ENCODE measurements at places on chromosomes 1 and 21. TPM values are rescaled to one million over a fixed set of nuclear protein-coding genes. Genes with fewer than 3 reads are reported as not detected.

DNA sequence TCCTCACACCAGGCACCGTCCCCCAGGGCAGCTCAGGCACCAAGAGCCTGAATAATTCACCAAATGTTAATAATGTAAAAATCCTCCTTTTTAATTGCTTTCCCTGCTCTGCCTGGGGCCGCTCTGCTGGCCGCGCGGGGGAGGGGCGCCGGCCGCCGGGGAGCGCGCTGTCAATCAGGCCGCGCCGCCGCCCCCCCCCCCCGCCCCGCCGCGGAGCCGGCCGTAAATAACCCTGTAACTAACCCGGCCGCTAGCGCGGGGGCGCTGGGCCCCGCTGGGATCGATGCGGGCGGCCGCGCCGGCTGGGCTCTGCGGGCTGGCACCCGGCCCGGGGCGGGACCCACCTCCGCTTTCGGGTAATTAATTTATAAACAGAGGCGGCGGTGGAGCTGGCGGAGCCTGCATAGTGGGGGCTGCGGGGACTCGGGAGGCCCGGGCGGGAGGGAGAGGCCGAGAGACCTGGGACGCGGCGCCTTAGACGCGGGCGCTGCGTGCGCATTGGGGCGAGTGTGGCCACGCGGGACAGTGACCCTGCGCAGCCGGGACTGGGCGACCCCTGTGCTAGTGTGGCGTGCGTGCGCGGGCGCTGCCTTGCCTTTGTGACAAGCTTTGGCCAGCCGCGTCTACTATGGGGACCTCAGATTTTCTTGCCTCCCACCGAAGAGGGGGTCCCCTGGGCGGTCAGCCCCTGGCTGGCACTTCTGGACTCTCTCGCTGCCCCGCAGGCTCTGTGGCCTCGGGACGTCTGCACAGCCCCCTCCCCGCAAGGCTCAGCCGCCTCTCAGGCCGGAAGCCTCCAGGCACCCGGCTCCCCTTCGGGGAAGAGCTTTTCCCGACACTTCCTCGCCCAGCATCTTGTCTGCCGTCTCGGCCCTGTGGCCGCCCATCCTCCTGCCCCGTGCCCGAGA lies 16.6 kb downstream of the SAMD11 start:
- peak; percentile 92 for DNase-seq

LAX1 gene
- not detected for total RNA-seq

RIT1 gene
- 73.8 TPM for total RNA-seq

ANKRD65 gene
- not detected for total RNA-seq

SV2A gene
- total RNA-seq, result 16.6 TPM

GRCh38 chr1:44661781-44662682 lies 12.2 kb downstream of the TMEM53 start:
- no peak for DNase-seq

ZBTB8OS gene
- 92.2 TPM for total RNA-seq

DNA sequence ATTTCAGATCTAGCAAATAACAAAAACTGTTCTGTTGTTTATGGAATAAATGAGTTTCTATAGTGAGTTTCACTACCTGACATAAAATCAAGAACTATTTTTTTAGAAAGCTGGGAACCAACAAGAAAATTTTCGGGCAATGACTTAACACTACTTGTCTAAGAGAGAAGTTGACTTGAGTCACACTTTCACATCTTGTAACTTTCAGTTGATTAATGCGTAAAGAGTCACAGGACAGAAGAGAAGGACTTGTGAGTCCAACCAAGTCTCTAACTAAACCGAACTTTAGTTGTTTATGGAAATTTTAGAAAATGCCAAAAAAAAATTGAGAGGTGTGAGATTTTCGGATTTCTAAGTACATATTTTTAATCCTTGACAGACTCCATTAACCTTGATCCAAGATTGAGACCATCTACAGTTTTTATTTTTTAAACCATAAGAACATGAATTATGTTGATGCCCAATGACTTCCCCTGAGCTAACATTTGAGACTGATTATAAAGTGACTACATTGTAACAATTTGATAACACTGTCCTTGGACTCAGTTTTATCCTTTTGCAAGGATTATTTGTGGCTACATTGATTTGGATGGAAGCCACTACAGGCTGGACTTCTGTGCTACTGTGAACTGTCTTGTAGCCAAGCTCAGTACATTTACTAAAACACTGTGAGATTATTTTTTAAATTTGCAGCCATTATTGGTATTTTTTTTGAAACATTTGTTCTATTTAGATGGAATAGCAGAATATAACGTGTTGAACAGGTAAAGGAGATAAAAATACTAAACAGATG lies 284.0 kb downstream of the PTPRC start:
- no peak for DNase-seq

CLCA4 gene
- not detected for total RNA-seq

- DNase-seq, result no peak
These were observed 9.9 kb downstream of the TOR3A start for GRCh38 chr1:179091691-179092165.

GRCh38 chr1:192553741-192554140 lies 21.8 kb upstream of the RGS1 start:
- DNase-seq, result no peak

DNA sequence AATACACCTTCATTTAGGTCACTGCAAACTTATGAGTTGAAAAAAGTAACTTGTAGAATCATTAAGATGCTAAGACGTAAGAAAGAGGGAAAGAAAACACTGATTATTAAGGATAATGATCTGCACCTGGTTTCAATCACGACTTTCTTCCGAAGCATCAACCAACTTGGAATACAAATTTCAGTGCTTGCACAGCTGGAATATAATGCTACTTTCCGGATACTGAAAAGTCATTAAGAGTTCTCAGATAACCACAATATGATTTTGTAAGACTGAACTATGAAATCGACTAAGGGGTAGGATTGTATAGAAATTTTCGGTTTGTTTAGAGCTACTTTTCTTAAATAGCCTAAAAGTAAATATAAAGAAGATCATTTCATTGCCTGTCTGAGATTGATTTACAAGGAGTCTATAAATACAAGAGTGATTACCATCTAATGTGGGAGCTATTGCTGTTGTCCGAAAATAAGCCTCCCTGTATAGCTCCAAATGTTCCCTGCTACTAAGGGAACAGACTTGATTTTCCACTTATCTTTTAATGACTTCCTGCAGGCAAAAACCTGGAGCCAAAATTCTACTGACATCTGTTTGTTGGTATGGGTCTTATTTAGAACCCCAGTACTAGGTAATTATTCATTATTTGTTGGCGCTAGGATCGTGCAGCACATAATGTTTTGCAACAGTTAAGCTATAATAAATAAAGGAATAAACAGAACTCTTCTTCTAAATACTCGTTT lies 673.3 kb downstream of the KCNT2 start:
- DNase-seq, result no peak

GRCh38 chr1:245952383-245953026 lies 554.6 kb downstream of the SMYD3 start:
- no peak for DNase-seq

MTF2 gene
- 45.0 TPM for total RNA-seq

DNA sequence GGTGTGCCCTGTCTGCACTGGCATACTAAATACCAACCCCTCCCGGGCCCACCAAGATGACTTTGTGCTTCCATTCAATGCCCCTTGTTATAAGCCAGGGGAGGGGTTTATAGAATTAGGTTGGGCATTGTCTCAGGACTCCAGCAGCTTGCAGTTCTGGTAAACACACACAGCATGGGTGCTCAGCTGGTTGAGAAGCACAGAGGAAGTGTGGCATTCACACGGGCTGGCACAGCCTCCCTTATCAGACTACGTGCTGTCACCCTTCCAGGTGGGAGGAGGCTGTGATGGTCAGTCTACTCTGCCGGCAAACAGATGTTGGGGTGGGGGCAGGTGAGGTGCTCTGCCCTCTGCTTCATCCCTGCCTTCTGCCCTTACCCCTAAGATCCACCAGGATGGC lies 15.0 kb upstream of the SLC6A17 start:
- no peak for DNase-seq

- DNase-seq, result no peak
These were observed 15.8 kb upstream of the NPHP4 start for GRCh38 chr1:6008084-6008415.

DNA sequence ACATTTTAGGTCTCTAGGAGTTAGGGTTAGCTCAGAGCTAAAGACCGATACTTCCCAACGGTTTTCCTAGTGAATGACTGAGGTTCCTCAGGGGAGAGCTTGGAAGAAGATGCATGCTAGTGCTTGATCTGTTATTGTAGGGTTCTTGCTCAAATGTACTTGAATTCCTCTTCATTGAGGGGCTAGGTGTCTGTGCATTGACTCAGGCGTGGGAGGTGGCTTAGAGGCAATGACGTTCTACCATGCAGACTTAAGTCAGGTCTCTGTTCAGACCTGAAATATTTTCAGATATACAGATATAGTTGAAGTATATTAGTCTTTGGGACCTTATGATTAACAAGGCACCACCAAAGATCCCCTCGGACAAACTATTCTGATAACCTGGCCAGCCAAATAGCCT lies 23.5 kb downstream of the S100A10 start:
- no peak for DNase-seq

GRCh38 chr1:38508232-38508631 lies 351.3 kb downstream of the RRAGC start:
- no peak for DNase-seq

DNA sequence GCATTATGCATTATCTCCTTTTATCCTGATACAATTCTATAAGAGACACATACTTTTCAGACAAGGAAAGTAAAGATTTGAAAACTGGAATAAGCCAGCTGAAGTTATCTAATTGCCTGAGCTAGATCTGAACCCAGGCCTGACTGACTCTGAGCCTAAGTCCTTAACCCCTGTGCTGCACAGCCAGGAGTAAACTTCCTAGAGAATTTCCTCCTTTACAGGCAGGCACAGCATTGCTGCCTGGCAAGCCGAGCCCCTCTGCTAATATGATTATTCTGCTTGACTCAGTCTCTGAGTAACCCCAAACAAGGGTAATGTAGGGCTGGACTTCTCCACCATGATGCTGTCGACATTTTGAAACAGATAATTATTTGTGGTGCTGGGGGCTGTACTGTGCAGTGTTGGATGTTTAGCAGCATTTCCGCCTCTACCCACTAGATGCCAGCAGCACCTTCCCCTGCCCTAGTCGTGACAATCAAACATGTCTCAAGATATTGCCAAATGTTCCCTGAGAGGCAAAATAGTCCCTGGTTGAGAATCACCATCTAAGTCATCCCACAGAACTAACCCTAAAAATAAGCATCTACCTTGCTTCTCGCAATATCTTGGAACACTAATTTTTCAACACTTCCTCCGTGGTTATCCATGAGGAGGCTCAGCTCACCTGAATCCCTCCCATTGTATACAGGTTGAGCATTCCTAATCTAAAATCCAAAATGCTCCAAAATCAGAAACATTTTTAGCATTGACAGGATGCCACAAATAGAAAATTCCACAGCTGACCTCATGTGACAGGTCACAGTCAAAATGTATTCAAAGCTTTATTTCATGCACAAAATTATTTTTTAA lies 18.5 kb downstream of the CAMK1G start:
- DNase-seq, result no peak

DNA sequence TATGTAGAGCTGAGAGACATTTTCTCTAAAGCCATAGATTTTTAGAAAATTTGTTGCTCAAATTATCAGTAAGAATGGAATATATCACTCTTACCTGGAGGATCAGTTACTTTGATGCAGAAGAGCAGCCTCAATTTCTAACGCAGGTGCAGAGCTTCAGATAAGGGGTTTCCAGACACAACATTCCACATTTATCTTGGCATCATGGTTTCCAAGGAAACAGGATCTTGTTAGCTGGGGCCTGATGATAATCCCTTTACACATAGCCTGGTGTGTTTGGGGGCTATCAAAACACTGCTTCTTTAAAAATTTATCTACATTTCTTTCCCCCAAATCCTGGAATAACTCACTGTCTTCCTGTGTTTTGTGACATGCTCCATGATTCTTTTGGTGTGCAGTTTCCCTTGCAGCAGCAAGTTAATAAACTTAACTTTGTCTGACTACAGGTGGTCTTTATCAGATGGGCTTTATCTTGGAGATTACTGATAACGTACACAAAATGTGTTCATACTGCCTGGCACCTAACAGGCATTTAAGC lies 2.7 kb upstream of the STX12 start:
- no peak for DNase-seq
